ENCODE measurements at places on chromosomes 13 and 19. TPM values are rescaled to one million over a fixed set of nuclear protein-coding genes. Genes with fewer than 3 reads are reported as not detected.

DNA sequence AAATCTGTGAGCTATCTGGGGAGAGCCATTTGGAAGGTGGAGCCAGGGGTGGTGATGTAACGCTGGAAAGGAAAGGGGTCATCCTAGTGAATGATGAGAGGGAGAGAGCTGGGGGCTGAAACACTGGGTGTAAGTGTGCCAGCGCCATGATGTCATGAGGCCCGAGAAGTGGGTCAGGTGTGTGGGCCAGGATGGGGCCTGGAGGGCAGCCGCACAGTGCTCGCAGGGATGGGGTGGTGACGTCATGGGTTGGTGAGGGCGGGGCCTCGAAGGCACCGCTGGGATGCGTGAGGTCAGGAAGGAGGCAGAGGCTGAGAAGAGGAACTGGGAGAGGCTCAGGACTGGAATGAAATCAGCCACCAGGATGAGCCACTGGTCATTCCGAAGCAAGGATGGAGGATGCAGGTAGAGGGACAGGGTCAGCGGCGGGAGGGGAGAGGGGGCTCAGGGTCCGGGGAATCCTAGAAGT is 4.4 kb downstream of the CCDC61 start:
- no peak for DNase-seq

DNA sequence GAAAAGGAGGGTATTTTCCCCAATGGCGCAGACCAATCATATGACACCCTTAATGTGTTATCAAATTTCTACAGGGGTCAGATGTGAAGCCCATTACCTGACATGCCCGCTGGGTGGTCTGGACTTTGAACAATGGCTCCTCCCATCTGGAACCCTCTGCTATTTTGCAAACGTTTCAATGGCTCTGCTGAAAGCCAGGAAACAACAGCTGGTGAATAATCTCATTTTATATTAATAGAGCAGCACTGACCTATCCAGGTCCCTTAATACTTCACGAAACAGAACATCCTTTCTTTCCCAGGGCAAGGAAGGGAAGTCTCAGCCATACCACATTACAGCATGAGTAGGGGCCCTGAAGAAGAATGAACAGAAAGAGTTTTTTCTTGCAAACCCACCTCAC is 20.3 kb upstream of the KPNA3 start:
- DNase-seq = no peak

DNA sequence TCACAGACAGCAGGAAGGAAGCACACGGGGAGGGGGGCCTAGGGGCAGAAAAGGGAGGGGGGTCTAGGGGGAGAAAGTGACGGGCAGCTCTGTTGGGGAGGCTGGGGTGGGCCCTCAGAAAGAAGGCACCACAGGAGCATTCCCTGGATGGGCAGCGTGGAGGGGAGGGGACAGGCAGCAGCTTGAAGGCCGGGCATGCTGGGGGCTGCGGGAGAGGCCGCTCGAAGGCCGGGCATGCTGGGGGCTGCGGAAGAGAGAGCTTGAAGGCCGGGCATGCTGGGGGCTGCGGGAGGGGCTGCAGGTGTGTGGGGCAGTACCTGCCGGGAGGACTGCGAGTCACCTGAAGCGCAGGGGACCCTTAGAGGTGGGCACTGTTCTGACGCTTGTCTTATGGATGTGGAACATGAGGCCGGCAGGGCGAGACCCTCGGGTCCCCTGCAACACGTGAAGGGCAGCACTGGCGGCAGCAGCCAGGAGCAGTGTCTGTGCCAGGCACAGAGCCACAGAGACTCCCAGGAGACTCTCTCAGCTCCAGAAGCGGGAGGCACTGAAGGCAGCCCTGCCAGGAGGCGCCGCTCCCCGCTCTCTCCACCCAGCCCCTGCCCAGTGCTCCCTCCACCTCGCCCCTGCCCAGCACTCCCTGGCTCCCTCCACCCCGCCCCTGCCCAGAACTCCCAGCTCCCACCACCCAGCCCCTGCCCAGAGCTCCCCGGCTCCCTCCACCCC is 13.3 kb downstream of the ZNF787 start:
- DNase-seq = no peak

DNA sequence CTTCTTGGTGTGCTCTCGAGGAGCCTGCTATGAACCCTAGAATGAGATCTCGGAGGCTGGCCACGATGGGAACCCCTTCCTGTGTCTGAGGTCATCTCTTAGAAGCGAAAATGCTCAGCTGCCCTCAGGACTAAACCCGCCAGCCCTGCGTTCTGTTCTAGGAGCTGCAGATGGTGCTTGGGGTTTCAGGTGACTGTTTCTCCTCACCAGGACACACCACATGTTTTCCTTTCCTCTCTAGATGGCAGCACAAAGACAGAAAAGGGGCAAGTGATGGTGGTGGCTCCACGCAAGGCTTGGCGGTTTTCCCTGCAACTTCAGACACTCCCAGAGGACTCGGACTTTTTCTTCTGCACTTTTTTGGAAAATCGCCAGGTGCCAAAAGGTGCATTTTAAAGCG is 60.1 kb downstream of the RNASEH2B start:
- DNase-seq = peak; percentile 76

GRCh38 chr19:47651132-47651531 is 42.2 kb downstream of the BICRA start:
- no peak for DNase-seq

GRCh38 chr13:64293923-64294322 is 2878.3 kb upstream of the PCDH20 start:
- DNase-seq = no peak

- no peak for DNase-seq
Measured at GRCh38 chr13:52797176-52797575, 51.3 kb downstream of the PCDH8 start.

- DNase-seq = peak; percentile 13
Measured at GRCh38 chr19:16637535-16637934, 9.5 kb upstream of the MED26 start.

DNA sequence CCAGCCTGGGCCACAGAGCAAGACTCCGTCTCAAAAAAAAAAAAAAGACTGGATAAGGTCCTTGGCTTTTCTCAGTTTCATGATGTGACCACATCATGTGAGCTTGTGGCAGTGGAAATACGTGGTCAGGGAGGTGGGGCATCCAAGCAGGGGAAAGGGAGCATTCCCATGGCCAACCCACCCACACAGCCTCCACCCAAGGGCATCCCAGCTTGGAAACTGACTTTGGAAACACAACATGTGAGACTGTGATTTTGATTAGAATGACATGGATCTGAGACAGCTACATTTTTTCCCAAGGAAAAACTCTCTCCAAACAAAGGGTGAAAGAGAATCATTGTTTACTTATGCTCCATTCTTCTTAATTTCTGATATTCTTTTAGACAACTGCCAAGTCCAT is 405.0 kb upstream of the ZNF507 start:
- no peak for DNase-seq

GRCh38 chr13:113273851-113274590 is 23.0 kb upstream of the LAMP1 start:
- DNase-seq = peak; percentile 54

GRCh38 chr13:26458196-26458749 is 99.2 kb upstream of the WASF3 start:
- DNase-seq = no peak

- DNase-seq = peak; percentile 58
Measured at GRCh38 chr13:95834134-95834765, 157.3 kb downstream of the DNAJC3 start.

DNA sequence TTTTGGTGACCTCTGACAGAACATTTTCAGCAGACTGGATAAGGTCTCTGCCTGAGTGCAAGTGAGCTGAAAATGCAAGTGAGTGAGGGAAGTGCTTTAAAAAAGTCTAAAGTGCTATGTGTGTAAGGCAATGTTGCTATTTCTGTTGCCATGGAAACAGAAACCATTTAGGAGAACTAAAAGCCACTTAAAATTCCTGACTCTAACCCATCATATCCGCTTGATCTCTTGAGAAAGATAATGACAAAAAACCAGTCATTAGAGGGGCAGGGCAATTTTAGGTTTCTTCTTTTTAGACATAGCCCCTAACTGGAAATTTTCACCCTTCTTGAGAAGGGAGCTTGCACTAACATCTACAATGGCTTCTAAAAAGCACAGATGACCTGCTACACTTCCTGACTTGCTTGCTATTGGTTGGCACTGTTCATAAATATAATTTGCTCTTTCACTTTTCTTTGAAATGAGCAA is at the start of gene CYSLTR2:
CYSLTR2 (plus strand) TSS at position 458 of the 468 bp plus-strand sequence. CDS start 52,889 bp downstream, outside the sequence.
- peak; percentile 75 for DNase-seq

- DNase-seq = no peak
Measured at GRCh38 chr13:95362666-95363065, 61.4 kb upstream of the ABCC4 start.

DNA sequence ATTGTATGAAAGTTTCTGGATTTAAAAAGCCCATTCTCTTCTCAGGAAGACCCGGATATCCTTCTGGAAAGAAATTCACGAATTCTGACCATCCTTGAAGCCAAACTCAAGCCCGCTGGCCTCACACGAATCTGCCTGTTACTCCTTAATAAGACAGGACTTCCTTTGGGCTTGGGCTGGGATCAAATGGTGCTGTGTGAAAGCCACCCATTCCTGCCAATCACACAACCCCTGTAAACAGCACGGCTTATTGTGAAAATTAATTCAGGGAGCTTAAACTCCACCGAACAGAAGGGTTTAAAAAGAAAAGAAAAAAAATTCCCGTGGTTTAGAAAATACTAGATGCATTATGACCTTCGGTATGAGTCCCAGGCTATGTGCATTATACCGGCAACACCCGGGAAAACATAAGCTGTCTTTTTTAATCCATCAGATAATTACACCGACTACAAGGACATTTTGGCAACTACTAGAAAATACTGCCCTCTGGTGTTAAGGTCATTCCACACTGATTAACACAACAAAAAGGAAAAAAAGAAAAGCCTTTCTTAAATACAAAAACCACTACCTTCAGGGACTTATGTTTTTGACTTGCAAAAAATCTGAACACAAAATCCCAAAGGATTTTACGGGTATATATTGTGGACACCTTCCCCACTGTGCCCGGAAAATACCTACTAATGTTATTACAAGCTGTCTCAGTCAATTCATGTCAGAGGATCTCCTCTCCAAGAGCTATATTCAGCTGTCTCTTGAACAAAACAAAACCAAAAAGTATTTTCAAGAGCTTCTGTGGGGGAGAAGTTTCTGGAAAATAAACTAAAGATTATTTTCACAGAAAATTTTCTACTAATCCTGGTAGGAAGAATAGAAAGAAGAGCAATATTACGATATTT is 76.0 kb upstream of the LSM14A start:
- DNase-seq = peak; percentile 71

GRCh38 chr13:50277127-50277526 is 261.9 kb downstream of the KCNRG start:
- no peak for DNase-seq

DNA sequence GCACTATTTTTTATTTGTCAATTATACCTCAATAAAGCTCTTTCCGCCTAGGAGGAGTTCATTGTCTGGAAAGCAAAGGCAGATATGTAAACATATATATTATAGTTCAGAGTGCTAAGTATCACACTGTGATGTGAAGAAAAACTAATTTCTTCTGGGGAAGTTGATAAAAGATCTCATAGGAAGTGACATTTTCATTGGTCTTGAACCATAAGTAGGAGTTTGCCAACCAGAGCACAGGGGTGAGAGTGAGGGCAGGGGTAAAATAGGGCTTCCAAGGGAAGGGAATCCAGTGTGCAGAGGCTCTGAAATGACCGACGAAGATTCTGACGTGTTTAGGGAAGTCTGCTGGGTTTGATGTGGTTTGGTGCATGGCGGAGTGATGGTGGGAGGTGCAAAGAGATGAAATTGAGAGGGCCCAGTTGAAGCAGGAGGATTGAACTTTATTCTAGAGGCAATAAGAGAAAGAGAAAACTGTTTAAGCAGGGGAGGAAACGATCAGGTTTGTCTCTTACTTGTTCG is 780 bp upstream of the GTF2F2 start:
- peak; percentile 60 for DNase-seq

DNA sequence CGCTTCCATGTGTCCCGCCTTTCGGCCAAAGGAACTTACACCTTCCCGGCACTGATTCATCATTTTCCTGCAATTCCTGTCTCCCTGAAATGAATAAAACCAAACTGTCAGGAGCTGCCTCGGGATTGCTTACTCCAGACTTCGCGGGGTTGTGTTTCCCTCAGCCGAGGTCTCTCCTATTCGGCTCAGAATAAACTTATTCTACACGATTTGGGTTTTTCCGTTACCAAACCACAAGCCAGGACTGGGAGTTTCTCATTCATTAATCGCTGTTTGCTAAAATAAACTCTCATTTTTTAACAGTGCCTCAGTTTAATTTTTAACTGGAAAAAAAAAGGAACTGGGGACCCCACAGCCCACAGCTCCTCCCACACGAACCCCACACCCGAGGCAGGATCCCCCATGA is 667 bp downstream of the ZNF878 start:
- DNase-seq = peak; percentile 56

GRCh38 chr13:41133951-41134350 is 1.3 kb upstream of the KBTBD6 start:
- no peak for DNase-seq

DNA sequence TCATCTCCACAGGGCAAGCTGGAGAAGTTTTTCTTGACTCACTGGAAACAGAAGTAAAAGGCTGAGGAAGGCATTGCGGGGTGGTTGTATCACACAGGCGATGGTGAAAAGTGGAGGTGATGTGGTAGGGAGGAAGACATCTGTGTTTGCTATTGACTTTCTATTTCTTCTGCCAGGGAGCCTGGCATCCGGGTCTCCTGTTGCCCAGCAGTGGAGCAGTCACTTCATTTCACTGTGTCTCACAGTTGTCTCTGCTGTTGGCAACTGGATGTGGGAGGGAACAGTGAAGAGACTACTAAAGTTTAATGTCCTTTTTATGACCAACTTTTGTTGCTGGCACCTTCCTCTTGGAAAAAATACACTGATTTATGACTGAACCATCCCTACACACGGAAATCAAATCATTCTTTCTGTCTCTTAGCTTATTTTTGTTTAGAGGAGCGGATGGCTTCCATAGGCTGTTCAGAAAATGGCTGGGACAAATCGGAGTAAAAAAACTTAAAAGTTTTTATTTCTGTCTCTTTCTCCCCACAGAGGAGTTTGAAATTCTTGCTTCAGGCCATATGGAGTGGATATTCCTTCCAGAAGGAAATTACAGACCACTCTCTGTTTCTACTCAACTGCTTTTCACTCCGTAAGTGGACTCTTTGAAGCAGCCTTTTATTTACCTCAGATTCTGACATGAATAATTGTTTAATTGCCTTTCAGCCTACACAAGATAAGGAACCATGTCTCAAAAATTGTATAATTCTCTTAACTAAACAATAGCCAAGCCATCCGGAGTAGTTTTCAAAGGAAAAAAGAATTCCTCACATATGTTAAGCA is 23.8 kb upstream of the MEDAG start:
- DNase-seq = no peak

DNA sequence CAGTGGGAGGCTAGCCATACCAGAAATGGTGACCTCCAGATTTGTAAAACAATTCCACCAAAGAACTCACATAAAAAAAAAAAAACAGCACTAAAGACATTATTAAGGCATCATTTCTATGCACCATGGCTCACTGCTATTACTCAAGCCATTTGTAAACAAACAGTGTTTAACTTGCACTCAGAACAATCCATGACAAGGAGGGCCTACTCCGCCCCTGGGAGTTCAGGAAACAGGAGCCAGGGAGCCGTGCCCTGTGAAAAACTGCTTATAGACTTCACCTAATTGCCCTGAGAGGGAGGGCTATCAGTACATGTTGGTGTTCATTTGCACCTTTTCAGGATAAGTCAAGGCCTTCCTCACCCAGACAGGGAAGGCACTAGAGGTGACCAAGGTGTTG is 103.2 kb downstream of the ZNF429 start:
- DNase-seq = no peak

Gene PLK5
- total RNA-seq = not detected

Gene COMMD6
- 100 TPM for total RNA-seq

Gene KRTDAP
- not detected for total RNA-seq

Gene NXNL1
- not detected for total RNA-seq

Gene C1QTNF9
- not detected for total RNA-seq

Gene CASP14
- total RNA-seq = not detected

Gene MBD3L2
- not detected for total RNA-seq

Gene NKPD1
- not detected for total RNA-seq

Gene ZNF544
- 47.3 TPM for total RNA-seq
